ENCODE measurements at places on chromosomes 16 and 17.

DNA sequence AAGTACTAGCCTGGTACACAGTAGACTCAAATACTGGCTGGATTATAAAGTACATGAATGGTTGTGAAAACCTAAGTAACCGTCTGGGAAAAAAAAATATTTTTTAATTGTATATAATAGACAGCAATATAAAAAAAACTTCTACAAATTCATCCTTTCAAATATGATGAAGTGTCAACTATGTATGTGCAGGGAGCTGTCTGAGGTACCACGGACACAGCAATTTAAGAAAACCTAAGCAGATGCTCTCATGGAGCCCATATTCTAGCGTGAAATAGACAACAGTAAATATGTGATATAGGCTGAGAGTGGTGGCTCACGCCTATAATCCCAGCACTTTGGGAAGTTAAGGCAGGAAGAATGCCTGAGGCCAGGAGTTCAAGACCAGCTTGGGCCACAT, 104.6 kb downstream of the TTC19 start:
- DNase-seq = no peak

DNA sequence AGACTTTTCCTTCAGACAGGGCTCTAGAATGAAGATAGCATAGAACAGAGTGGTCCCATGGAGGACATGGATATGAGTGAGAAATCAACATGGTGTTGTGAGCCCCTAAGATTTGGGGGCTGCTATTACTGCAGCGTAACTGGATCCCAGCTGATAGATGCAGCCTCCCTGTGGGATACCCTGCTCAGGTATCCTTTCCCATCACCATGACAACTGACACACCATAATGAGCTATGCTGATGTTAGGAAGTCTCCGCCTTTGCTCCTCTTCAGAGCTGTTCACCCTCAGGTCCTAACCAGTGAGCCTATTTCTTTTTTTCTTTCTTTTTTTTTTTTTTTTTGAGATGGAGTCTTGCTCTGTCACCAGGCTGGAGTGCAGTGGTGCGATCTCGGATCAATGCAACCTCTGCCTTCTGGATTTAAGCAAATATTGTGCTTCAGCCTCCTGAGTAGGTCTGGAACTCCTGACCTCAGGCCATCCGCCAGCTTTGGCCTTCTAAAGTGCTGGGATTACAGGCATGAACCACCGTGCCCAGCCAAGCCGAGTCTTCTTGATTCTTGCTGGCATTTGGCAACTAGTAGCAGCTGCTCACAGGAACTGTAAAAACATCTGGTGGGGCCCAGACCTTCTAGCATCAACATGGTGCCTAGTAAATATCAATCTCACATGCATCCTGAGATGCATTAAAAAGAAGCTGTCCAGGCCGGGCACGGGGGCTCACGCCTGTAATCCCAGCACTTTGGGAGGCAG, 17.1 kb downstream of the STX4 start:
- no peak for DNase-seq

GRCh38 chr17:72470121-72470705, 349.4 kb downstream of the SOX9 start:
- no peak for DNase-seq

GRCh38 chr16:2814551-2815298, 2.3 kb upstream of the PRSS21 start:
- no peak for DNase-seq

DNA sequence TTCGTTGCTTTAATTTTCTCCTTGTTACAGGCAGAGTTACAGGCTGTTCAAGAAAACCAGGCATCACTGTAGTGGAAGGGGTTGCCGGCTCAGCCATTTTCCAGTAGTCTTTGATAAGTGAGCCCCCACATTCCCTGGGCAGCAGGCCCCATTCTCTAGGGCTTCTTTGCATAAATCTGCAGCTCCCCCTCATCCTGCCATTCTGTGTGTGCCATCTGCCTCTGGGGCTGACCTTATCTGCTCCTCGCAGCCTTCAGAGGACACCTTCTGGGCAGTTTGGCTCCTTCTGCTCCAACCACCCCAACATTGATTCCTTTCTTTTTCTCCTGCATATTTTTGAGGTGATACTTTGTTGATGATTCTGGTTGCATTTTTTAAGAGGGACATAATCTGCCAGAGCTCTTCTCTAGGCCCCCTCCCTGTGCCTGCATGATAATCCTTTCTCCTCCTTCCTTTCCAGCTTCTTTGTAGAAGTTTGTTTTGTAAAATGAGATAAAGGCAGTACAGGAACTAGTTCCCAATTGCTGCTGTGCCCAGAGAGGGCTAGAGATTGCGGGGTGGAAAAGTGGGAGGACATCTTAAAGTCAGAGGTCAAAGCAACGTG, 17.1 kb downstream of the RND2 start:
- DNase-seq = no peak

DNA sequence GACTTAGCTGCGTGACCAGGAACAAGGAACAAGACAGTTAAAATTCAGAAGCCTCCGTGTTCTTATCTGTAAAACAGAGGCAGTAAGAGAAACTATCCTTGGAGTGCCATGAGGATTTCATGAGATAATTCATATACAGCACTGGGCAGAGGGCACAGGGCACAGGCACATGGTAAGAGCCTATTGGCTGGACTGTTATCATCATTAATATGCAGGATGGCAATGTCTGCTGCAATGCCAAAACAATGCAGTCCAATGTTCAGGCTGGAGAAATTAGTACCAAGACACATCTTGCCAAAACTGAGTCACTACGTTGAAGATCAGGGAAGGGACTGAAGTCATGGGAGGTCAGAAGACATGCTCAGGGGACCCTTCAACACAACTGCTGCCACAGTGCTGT, 13.6 kb downstream of the CDRT4 start:
- no peak for DNase-seq

- no peak for DNase-seq
These were observed 110.8 kb downstream of the SDR42E1 start for GRCh38 chr16:81900456-81900855.

DNA sequence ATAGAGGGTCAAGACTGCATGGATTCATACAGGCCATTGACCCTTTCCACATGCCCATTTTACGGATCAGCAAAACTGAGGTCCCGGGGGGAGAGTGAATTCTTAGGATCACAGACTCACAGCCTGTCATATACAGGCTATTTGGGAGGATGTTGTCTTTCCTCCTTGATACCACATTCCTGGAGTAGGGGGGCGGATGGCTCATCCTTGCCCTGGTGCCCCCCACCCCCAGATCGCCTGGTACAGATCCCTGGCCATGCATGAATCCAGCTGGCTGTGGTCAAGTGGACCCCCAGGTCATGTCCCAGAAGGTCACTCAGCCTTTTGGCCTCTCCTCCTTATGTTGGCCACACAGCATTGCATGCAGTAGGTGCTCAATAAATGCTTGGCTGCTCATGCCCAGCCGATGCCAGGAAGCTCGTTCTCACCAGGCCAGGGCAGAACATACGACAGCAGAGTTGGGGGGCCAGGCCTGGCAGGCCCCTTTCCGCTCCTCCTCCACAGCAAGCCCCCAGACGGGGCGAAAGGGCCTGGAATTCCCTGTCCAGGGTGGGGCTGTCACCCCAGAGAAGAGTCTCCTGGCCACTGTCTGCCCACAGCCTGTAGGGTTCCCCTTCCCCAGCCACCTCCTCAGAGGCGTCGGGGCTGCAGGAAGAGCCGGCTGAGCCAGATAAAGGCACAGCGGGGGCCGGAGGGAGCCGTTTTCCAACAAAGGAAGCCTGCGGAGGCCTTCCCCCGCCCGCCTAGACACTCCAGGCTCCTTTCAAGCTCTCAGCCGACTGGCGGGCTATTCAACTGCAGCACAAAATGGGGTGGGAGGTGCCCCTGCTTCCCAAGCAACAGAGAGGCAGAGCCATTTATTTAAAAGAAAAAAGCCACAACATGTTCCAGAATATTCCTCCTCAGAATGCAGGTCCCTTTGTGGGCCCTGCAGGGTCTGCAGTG, 215.7 kb upstream of the CIBAR2 start:
- DNase-seq = no peak

GRCh38 chr16:78311831-78312230, 212.4 kb downstream of the WWOX start:
- no peak for DNase-seq

DNA sequence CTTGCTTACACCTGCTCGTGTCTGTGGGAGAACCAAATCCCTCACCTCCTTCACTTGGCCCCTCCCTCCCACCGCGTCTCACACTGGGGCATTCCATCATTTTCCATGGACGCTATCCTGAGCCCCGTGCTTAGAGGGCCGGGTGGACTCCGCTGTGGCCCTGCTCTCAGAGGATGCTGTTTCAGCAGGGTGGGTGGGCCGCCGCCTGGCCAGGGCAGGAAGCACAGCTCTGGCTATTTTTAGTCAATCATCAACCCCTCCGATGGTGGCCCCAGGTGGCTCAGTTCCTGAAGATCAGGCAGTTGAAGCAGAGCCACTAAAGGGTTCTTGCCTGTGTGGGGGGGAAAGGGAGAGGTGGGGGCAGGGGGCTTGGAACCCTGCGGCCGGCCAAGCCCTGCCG, 230.3 kb downstream of the ENGASE start:
- no peak for DNase-seq

DNA sequence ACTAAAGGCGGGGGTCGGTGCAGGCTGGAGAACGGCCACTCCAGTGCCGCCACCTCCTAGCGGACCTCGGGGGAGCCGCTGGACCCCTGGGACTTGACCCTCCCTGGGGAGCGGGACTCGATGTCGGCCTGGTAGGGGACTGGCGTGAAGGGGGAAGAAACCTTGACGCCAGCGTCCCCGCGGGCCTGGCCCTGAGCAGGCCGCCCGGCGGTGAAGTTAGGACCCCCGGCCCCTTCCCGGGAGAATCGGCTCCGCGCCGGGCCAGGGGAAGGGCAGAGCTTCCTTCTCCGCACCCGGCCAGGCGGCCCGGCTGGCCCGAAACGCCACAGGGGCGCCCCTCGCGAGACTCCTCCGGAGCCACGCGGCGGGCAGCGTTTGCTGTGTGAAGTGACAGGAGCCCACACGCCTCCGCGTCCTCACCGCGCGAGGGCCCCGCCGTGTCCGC, 389 bp downstream of the DUS1L start:
- no peak for DNase-seq

GRCh38 chr17:36653374-36653773, 52.0 kb downstream of the MRM1 start:
- no peak for DNase-seq

- DNase-seq = no peak
These were observed 211.2 kb downstream of the ABCC12 start for GRCh38 chr16:47944589-47944988.

DNA sequence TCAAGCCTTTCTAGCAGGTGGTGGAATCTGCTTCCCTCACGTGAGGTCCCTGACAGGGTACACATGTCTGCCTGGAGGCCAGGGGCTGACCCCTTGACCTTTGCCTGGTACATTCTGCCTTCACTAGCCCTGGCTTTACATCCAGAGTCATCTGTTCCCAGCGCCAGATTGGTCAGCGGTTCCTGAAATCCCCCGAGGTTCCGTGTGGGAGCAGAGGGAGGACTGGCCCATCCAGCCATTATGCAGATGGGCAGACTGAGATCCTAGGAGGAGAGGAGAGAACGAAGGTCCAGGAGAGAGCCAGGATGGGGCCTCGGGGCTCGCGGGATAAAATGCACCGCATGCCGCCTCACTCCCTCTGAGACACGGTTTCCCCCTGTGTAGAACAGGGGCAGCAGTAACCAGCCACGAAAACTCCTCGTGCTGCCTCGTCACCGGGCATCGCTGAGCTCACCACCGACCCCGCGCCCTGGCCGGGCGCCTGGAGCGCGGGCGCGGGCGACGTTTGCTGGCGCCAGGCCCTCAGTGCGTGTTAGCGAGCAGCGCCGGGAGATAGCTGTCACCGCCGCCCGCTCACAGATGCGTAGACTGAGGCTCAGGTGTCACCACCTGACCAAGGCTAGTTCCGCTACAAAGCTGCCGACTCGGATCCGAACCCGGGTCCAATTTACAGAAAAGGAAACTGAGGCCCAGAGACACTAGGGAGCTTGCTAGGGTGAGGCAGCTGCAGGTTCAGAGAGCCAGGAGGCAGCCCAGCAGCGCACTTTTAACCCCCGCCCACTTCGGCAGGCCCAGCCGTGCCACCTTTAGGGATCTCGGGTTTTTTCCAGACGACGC, 811 bp upstream of the MAP2K3 start:
- DNase-seq = no peak

DNA sequence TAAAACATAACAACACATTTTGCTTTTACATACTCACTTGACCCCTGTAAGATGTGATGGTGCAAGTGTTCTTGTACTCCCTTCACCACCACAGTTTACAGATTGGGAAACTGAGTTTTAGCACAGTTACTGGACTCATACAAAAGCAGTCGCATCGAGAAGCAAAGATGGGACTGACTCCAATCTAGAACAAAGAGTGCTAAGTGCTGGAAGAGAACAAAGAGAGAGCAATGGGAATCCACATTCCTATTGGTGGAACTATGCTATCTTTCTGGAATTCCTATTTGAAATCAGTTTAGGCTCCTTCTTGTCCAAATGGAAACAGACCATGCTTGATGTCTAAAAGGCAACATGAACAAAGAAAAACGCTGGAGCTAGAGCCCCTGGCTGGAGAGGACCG, 9.1 kb downstream of the TOM1L2 start:
- no peak for DNase-seq

DNA sequence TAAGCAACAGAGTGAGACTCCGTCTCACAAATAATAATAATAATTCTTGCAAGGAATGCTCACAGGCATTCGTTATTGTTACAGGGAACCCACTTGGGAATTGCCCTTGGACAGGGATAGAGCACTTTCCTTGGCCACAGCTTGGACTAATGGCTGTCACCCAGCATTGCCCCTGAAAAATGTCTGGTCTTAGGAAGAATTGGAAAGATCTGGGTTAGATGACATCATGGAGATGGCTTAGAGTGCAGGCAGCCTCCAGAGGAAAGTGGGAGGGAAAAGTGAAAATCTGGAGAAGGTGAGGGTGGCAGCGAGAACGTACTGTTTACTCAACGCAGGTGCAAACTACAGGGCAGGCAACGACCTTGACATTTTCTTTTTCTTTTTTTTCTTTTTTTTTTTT, 59.3 kb upstream of the MRTFB start:
- no peak for DNase-seq

All from activated T-helper 1 cell treated with Interleukin-2 at 50 U/mL for 16 hours (primary cell).